ENCODE measurements at places on chromosomes 1 and 21.

- DNase-seq: peak; percentile 12
Observed at GRCh38 chr1:247373721-247374141, 42.1 kb upstream of the ZNF496 start.

- DNase-seq: no peak
Observed at GRCh38 chr1:115051850-115052249, 22.2 kb downstream of the TSHB start.

DNA sequence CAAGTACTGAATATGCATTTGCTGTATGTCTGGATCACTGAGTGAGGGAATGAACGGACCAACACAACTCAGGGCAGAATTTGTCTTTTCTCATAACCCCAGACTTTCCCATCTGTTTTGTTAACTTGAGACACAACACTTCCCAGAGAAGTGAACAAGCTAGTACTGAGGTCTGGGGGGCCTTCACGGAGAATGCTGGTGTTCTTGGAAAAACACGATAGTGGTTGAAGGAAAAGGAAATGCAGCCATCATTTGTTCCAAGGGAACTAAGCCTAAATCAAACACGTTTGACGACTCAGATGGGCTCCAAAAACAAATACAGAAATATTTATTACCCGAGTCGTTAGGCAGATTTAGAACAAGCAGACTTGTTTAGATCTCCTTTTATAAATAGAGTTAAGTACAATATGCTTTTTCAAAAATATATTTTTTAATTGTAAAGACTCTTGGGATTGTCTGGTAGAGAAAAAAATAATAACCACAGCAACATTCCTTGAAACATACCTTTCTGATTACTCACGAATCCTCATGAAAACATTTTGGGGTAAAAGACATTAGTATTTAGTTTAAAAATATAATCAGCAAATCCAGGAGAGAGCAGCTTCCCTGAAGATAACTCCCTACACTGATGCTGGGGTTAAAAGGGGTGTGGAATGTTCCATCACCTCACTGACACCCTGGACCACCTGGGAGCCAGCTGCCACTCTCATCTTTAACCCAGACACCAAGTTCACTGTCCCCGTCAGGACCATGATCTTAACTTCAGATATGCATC is 427.7 kb upstream of the RUNX1 start:
- DNase-seq: no peak

- no peak for DNase-seq
Observed at GRCh38 chr1:15618077-15618654, 908 bp downstream of the DDI2 start.

DNA sequence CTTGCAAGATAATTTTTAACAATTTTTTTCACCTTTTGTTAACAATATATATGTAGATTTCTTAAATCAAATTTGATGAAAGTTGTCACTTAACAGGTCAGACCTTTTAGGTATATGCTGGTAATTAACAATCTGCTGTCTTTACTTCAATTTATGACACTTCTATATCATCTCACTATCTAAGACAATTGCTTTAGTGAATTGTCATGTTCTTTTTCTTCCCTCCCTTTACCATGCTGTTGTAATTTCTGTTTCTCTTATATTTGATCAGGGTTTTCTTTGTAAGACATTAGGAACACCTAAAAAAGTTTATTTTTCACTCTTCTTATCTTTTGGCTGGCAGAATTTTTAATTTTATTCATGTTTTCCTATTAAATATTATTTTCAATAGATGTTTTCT is 2.0 kb downstream of the IFI16 start:
- DNase-seq: no peak

- no peak for DNase-seq
Observed at GRCh38 chr21:35113064-35113463, 64.0 kb upstream of the RUNX1 start.

- peak; percentile 62 for DNase-seq
Observed at GRCh38 chr1:87805666-87806378, 477.1 kb downstream of the LMO4 start.

DNA sequence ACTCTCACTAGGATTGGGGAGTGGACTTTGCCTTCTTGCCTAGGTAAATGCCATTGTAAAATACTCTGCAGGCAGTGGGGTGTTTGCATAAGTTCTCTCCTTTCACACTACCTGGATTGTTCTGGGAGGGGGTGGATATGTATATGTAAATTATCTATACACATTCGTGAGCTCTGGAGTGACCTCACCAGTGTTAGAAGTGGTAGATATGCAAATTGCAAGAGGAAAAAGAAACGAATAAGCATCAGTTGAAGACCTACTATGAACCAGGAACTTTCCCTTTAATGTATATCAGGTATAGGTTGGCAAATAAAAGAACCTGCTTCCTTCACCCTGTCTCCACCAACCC is 1.5 kb upstream of the ARHGEF11 start:
- peak; percentile 40 for DNase-seq

GRCh38 chr1:192633533-192634253 is 2.3 kb upstream of the RGS13 start:
- DNase-seq: no peak

GRCh38 chr21:8989261-8989711 is 1532.1 kb upstream of the TPTE start:
- DNase-seq: no peak

GRCh38 chr1:61496501-61496900 is 228.4 kb downstream of the TM2D1 start:
- DNase-seq: peak; percentile 12

GRCh38 chr1:31575369-31576140 is 760 bp upstream of the TINAGL1 start:
- peak; percentile 82 for DNase-seq

GRCh38 chr1:158035976-158036583 is 42.6 kb downstream of the KIRREL1 start:
- no peak for DNase-seq

DNA sequence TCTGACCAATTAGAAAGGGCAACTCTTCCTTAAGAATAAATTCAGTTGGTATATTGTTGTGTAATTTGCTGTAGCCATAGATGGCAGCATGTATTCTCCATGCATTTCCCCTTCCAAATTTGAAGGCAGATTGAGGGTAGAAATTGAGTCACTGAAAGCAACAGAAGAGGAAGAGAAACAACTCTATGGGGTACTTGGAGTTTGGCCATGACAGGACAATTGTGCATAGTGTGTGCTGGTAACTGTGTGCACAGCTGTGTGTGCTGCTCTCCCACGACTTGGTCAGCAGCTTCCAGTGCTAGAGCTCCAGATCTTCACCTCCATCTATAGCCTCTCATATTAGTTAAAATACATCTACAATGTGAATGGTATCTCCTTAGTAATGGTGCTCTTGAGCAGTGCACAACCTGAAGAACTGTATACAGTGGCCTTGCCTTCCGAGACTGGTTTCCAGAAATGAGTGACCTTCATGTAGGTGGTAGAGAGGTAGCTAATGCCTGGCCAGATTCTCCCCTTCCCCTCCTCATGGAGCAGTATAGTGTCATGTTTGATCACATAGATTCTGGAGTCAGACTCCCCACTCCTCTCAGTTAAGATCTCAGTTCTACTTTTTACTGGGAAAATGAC is 882 bp upstream of the FCAMR start:
- no peak for DNase-seq

GRCh38 chr1:154346276-154346917 is 21.1 kb downstream of the ATP8B2 start:
- DNase-seq: no peak

- DNase-seq: no peak
Observed at GRCh38 chr1:74775735-74776134, 42.8 kb downstream of the TYW3 start.

DNA sequence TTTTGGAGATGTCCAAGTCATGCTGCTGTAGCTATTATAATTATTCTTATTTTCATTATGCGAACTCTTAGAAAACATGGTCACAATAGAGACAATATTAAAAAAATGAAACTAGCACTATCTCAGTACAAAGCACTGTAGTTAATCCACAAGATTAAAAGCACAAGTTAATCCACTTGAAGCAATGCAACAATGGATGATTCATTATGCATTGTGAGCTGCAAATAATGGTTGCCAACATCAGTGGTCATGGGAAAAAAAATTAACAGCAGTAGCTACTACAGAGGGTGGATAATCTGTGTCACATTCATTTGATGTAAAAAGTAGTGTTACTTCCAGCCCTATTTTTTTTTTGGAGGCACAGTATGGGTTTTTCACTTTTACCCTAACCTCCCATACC is 56.7 kb downstream of the DPT start:
- DNase-seq: no peak

DNA sequence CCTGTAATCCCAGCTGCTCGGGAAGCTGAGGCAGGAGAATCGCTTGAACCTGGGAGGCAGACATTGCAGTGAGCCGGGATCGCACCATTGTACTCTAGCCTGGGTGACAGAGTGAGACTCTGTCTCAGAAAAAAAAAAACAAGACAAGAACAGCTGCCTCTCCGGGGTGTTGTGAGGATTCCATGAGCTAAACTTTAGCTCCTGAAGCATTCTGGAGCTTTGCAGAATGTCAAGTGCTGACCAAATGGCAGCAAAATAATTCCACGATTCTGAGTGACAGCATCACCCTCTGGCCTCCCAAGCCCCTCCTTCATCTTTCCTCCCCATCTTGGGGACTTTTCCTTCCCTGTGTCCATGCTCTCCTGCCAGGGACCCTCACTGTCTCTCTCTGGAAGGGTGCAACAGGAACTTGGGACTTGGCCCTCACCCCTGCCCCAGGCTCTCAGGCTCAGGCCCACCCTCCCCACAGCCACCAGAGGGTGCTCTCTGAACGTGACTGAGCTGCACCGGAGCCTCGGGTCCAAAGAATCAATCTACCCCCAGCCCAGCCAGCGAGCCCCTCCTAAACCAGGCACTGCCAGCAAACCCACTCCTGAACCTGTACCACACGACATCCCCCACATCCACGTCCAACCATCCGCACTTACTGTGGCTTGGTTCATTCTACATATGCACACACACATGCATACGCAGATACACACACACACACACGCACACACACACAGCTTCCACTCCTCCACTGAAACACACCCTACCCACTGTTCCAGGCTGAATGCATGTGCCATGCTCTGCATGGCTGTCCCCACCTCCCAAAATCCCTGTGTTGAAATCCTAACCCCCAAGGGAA is 45.7 kb downstream of the ACOT7 start:
- peak; percentile 50 for DNase-seq

DNA sequence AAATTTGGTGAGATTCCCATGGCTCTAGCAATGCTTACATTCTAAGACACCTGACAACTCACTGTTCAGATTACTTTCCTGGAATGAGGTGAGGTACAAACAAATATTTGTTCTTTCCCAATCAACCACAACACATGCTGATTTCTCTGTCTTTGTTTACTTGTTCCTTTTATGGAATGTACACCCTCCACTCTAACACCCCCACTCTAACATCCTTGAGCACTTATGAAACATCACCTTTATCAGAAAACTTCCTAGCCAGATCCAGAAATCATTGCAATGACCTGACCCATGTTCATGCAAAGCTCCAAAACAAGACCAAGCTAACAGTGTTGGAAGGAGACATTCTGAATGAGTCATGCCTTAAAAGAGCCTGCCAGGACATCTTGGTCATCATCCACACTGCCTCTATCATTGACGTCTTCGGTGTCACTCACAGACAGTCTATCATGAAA is 35.5 kb downstream of the HSD3B1 start:
- no peak for DNase-seq

DNA sequence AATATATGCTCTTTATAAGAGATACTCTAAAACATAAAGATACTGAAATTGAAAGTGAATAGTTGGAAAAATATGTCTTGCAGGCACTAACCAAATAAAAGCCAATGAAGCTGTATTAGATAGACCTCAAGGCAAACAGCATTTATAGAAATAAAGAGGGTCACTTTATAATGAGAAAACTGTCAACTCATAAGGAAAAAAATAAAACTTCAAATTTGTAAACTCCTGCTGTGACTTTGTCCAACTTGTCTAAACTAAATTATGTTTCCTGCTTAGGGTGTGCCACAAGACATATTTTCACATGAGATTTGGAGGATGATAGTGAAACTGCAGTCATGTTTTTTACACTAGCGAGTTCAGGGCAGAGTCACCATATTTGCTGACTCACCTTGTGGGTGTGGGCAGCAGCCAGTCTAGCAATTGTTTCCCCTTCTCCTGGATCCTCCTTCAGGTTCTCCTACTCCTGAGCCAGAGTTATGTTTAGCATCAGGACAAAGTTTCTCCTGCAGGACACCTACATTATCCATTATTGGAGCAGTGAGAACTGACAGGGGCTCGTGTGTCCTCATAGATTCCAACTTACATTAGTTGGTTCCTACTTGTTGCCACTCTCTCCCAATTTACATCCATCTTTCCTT is 43.8 kb downstream of the CD53 start:
- no peak for DNase-seq

- DNase-seq: peak; percentile 52
Observed at GRCh38 chr1:36285443-36286101, 20.6 kb upstream of the SH3D21 start.

DNA sequence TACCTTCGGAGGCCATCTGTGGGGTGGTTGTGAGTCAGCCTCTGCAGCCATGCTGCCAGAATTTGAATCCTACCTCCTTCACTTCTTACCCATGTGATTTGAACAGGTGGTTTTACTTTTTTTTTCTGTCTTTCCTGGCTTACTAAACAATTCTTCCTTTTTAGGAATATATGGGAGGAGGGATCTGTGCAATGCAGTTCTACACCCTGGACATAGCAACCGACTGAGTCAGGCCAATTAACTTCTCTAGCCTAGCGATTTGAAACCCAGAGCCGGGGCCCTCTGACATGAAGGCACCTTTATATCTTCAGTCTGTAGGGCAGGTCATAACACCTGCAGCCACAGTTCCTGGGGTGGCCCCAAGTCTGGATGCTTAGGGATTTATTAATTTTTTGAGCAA is 83.6 kb downstream of the ST6GALNAC3 start:
- no peak for DNase-seq

DNA sequence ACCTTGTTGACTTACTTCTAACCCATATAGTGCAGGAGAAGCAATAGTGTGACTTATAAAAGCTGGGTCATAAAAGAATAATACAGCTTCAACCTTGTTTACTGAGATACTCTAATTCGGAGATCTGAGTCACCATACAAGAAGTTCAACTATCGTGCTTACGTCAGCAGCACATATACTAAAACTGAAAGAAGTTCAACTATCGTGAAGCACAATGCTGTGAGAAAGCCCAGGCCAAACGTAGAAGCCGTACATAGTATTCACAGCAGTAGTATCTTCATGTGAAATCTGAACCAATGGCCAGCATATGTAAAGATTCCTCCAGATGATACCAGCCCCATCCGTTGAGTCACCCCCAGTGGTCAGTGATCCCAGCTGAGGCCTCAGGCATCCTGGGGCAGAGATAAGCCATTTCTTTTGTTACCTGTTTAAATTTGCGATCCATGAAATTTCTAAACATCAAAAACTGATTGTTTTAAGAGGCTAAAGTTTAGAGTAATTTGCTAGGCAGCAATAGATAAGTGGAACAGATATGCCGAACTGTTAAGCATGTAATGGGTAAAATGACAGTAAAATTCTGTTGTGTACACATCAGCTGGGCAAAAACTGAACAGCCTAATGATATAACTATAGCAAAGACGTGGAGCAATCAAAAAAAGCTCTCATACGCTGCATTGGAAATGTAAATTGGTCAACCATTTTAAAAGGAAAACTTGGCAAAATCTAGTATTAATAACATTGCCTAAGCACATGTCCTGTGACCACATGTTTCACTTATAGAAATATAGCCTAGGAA is 53.9 kb upstream of the SAMD13 start:
- DNase-seq: peak; percentile 43

- DNase-seq: no peak
Observed at GRCh38 chr1:58923090-58923470, 139.2 kb upstream of the JUN start.
